Right hindlimb (tissue), 1 donor: ENCODE measurements at places on chromosomes 12 and 14.

- no peak for DNase-seq
Observed at GRCh38 chr14:74710480-74710879, 2.4 kb downstream of the AREL1 start.

DNA sequence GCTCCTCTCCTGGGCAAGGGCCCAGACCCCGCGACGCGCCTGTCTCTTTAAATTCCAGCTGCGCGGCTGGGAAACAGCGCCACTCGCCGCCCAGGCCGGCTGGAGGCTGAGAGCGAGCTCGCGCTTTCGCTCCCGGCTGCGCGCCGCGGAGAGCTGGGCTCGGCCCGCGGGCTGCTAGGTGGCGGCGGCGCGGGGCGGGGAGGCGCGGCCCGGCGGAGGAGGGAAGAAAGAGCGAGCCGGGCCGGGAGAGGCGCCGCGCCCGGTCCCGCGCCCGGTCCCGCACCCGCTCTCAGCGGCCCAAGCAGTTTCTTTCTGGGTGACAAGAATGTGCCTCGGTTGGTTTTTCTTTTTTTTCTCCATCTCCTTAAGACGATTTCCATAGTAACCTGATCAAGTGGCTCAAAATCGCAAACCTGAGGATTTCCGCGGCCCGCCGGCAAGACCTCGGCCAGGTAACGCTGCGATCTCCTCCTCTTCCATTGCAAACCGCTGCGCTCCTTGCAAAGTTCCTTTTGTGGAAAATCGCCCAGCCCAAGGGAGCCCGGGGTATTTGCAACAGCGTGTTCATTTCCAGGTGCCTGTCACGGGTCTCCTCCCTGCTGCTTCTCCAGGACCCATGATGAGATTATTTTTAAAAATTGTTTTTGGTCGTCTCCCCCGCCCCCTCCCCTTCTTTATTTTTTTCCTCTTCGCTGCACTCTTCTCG is 259.5 kb upstream of the E2F7 start:
- peak; percentile 87 for DNase-seq

DNA sequence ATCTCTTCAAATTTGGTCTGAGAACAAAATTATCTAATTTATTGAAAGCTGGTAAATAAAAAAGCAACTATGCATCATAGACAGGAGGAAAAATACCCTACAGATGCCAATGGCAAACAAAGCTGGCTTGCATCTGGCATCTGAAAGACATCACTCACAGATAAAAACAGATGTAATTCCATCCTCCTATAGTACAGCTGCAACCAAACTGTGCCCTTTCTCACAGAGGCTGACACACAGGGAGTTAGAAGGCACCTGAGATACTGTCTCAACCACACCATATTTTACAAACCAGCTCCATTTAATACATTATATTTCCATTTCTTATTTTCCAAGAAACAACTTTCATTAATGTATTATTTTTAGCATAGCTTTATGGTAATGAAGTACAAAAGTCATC is 39.4 kb downstream of the DUSP16 start:
- no peak for DNase-seq

DNA sequence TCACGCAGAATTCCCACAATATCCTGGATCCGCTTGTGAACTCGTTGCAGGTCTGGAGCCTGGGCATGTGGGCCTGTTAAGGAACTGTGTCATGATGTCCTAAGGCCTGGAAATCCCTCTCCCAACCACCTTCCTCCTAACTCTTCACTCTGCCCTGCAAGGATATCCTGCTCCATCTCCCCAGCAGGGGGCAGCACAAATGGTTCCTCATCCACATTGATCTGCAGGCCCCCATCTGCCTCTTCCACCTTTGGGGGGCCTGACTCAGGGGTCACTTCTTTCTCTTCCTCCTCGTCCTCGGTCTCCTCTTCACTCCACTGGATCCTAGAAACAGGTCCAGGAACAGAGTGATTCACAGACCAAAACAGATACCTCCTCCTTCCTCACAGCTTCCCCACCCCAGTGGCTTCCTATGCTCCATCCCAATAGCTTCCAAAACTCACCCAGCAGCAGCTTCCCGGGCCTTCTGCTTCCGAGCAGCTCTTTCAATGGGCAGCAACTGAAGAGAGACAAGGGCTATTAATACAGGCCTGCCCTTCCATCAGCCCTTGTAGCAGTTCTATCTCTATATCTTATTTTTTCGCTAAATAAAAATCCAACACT is 4.5 kb downstream of the NOP2 start:
- DNase-seq, result peak; percentile 48

- DNase-seq, result no peak
Observed at GRCh38 chr12:26906704-26907103, 31.1 kb downstream of the INTS13 start.
